ENCODE measurements at places on chromosomes 16 and 17.

DNA sequence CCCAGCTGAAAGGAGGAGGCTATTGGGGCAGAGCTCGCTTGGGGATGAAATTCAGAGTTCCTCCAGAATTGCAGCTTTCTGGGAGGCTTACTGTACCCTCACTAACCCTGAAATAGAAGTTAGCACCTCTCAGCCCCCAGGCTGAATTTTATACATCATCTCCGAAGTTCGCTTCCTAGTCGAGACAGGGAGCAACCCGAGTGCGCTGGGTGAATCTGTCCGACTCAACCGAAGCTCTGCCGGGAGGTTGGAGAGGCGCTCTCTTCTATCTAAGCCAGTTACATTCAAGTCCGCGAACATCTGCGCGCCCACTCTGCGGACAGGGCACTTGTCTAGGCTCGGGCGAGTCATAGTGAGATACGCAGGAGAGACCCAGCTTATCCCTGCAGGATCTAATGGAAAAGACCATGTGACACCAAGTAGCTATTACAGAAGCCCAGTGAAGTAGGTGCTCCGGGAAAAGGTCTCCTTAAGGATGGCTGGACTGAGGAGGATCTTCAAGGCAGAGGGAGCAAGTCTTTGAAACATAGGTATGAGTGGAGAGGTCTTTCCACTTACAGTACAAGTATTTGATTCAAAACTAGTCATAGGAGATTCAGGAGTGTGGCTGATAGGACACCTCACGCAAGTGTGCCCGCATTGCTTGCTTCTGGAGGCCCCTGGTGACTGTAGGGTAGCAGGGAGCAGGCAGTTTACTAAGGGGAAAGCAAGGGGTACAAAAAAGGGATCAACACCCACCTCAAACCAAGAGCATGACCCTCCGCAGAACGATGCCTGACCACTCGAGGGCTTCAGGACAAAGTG, 646 bp upstream of the HES7 start:
- no peak for DNase-seq

- no peak for DNase-seq
These were observed 94.3 kb downstream of the SDK2 start for GRCh38 chr17:73549841-73550430.

GRCh38 chr17:50346313-50347116, 589 bp downstream of the XYLT2 start:
- DNase-seq = peak; percentile 68

DNA sequence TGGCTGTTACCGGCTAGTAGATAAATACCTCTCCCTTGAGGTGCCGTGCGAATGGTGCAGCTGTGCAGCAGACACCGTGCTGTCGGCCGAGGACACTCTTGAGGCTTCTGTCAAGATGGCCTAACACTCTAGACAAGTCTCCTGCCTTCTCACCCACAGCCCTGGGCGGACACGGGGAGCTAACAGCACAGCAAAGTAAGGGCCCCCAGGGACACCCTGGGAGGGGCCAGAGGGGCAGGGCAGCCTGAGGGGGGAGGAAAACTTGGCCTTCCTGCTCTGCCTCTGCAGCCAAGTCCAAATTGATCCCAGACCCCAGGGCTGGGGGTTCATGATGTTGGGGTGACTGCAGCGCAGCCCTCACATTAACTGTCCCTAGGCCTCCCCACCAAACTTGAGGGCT, 210.2 kb downstream of the RPTOR start:
- no peak for DNase-seq

- peak; percentile 43 for DNase-seq
These were observed 95.6 kb upstream of the HLF start for GRCh38 chr17:55168958-55169687.

- no peak for DNase-seq
These were observed 33.1 kb downstream of the SETD6 start for GRCh38 chr16:58548378-58548777.

DNA sequence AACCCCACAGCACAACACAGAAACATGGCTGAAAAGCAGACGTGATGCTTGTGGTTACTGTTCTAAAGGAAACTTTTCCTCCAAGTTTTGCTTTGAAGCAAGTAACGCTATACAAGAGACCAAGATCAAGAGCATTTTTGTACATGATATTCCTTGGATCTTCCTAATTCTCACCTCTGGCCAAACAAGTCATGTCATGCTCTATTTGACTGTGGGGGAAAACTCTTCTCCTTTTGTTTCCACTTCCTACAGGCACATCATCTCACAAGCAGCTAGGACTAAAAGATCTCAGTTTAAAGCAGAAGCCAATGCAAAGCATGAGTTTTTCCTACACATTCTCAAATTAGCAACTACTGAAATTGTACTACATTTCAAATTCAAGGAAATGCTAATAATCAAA, 50.7 kb downstream of the CFDP1 start:
- DNase-seq = no peak

DNA sequence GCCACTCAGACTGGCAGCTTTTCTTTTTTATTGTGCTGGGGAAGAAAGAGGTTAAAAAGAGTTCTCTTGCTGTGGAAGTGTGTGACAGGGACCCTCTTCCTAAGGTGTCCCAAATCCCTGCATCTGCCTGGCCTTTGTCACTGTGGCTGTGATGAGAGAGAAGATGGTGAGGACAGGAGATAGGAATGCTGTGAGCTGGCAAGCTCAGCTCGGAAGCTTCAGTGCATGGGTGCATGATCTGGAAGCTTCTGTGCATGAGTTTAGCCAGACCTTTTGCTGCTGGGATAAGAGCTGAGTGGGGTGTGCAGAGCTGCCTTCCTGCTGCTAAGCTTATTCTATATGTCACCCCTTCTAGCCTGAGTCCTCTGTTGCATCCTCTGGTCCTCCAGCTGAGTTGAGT, 103.3 kb upstream of the CACNG3 start:
- DNase-seq = no peak

DNA sequence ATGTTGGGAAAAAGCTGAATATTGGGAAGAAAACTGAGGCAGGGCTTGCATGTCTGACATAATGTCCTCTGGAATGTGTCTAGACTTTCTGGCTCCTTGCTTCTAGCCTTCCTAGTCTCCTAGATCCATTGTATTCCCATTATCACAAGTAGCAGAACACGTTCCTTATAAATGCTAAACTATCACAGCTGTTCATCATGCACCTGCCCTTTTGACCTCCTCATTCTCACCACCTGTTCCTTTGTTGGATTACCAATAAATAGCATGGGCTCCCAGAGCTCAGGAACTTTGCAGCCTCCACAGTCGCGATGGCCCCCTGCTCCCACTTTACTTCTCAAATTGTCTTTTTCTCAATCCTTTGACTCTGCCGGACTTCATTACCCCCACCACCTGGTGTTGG, 49.7 kb downstream of the ACSM1 start:
- no peak for DNase-seq

GRCh38 chr16:75097941-75098901, 18.4 kb downstream of the LDHD start:
- DNase-seq = peak; percentile 75

DNA sequence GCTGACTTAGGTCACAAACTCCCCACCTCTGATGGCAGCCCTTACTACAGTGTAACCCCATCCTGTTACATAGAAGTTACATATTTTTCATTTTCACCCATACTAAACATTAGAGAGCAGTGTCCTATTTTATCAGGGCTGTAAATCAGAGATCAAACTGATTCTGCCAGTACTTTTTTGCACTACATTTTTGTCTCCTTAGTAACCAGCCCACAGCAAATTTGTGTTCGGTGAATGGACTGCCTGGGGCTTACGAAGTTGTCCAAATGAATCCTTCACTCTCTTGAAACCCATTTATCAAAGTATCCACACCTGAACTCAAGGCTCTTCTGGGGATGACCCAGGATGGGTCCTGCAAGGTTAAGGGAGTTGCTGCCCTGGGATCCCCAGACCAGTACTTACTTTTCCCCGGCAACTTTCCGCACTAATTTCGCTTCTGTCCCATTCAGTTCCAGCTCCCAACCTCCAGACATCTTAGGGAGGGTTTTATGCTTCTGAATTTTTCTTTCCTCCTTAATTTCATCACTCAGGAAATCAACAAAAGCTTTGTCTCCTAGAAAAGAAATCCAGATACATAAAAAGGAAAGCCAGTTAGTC, 1.1 kb downstream of the C1QBP start:
- no peak for DNase-seq

GRCh38 chr16:4803401-4803844, 990 bp upstream of the ROGDI start:
- DNase-seq = no peak

DNA sequence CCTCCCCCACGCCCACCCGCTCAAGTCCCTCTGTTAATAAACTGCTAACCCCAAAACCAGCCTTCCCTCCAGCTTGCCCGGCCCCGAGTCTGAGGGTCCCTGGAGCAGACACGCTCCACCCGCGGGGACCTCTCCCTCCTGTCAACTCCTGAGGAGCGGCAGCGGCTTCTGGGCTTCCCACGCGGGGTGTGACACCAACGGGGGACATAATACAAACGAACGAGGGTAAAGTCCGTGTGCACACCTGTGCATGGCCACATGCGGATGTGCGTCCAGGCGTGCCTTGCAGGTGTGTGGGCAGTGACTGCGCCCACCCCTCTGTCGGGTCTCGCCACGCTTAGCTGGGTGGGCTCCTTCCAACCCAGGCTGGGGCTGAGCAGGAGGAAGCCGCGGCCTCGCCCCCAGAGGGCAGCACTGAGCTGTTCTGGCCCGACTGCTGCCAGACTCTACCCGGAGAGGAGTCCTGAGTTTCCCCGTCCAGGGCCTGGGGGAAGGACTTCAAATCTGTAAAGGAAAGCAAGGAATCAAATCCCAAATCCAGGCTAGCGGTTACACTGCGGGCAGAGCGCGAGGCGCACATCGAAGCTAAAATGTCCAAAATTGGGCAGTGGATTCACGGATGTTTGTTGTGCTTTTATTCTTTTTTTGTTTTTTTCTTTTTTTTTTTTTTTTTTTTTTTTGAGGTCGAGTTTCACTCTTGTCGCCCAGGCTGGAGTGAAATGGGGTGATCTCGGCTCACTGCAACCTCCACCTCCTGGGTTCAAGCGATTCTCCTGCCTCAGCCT, 24.2 kb upstream of the KRT17 start:
- DNase-seq = peak; percentile 89

GRCh38 chr16:1305823-1306222, 3.6 kb upstream of the UBE2I start:
- no peak for DNase-seq

GRCh38 chr16:2597560-2597902, 59.7 kb downstream of the PDPK1 start:
- DNase-seq = no peak

DNA sequence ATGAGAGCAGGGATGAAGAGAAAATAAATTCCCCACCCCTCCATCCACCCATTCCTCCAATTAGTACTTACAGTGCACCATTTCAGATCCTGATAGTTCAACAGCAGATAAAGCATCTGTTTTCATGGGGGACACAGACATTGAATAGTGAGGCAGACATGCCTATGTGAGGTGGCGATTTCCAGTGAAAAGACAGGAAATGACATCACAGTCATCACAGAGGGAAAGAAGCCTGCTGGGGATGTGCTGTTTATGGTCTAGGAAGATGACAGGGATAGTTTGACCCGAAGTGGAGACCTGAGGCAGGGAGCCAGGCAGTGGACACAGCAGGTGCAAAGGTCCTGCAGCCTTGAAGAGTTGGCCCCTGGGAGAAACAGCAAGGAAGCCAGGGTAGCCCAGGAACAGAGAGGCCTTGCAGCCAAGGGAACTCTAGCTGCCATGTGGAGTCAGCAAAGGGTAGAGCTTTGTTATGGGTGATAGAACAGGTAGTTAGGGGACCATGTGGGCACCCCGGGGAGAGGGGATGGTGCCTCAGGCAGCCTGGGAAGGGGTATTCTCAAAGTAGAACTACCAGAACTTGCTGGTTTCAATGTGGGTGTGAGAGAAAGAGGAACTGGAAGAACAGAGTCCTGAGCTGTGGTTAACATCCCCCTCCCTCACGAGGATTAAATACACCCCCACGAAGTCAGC, 256.6 kb downstream of the CPPED1 start:
- peak; percentile 62 for DNase-seq

DNA sequence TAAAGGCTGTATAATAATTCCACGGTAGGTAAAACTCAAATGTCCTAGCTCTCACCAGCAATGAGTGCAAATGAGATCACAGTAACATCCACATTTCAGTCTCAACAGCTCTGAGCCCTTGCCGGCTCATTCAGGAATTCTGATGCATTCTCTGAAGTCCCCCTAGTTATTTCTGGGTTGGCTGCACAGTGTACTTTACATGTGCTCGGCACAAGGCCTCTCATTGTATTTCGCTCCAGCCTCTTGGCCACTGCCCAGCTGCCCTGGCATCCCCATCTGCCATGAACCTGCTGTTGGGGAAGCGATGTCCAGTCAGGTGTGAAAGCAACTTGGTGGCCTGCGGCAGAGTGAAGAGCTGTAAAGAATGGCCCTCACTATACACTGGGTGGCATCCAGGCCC, 14.3 kb downstream of the PRCD start:
- DNase-seq = no peak

- no peak for DNase-seq
These were observed 378.0 kb downstream of the SLC39A11 start for GRCh38 chr17:72714357-72714966.

GRCh38 chr16:68273896-68274295, 9.6 kb downstream of the SLC7A6 start:
- no peak for DNase-seq

DNA sequence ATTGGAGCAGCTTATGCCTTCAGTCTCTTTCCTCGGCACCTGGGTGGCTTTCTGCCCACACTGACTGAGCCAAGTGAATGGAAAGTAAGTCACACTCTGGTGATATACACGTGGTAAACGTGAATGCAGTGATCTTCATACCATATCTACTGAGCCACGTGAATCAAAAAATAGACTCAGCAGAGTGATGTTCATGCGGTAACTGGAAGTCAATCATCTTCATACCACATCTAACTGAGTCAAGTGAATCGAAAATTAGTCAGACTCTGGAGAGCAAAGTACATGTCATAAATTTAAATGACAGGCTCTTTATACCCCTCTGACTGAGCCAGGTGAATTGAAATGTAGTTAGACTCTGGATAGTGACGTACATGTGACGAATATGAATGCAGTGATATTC, 47.1 kb upstream of the ARL4D start:
- no peak for DNase-seq

- DNase-seq = no peak
These were observed 7.0 kb upstream of the MILR1 start for GRCh38 chr17:64441772-64442540.

- no peak for DNase-seq
These were observed 3.2 kb downstream of the NDE1 start for GRCh38 chr16:15653227-15653626.

- no peak for DNase-seq
These were observed 9.2 kb downstream of the TANC2 start for GRCh38 chr17:62975206-62975605.

- DNase-seq = no peak
These were observed 66.7 kb downstream of the FTO start for GRCh38 chr16:53770641-53771040.

DNA sequence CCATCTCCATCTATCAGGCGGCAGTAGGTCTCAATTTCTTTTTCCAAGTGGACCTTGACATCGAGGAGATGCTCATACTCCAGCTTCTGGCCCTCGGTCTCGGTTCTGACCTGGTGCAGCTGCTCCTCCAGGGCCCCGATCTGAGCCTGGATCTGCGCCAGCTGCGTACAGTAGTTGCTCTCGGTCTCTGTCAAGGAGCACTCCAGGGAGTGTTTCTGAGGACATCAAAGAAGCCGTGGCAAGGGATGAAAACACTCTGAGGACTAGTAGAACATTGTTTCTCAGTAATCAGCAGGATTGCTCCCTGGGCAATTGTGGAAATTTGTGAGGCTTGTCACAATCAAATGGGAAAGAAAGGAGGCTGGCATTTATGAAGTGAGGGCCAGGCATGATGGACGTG, 5.9 kb downstream of the KRT28 start:
- DNase-seq = no peak
